ENCODE measurements at places on chromosomes 6 and 20.

GRCh38 chr6:83462524-83462923 is 31.7 kb upstream of the ME1 start:
- DNase-seq: no peak

GRCh38 chr6:511488-512137 is 120.1 kb downstream of the IRF4 start:
- DNase-seq: no peak

DNA sequence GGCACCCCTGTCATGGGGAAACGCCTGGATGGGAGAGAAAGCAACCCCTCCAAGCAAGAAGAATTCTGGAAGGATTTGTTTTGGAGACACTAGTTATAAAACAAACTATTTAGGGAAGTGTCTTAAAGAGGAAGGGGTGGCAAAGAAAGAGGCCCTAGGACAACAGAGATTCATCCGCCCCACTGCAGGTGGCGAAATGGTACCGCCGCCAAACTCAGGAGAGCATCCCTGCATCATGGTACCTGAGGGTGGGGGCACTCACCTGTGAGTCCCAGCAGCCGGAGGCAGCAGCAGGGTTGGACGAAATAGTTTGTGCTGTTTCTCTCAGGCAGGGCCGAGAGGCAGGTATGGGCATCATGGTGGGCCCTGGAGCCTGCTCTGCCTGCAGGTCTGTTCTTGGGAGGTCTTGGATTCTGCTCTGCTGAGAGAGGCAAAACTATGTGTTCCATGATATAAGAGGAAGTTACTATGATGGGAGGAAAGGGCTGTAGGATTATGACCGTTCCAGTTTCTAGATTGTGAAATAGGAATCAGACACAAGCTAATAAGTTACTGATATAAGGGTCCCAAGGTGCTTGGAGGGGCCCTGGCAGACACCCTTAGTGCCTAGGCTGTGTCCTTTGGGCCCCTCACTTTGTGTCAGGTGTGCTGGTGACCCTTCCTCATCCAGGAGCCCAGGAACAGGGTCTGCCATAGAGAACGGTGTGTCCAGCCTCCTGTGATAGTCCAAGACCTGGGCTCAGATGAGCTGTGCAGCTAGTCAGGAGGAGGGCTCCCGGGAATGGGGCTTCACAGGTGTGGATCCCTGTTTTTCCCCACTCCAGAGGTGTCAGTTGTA is 20.4 kb downstream of the SIRPD start:
- DNase-seq: no peak

DNA sequence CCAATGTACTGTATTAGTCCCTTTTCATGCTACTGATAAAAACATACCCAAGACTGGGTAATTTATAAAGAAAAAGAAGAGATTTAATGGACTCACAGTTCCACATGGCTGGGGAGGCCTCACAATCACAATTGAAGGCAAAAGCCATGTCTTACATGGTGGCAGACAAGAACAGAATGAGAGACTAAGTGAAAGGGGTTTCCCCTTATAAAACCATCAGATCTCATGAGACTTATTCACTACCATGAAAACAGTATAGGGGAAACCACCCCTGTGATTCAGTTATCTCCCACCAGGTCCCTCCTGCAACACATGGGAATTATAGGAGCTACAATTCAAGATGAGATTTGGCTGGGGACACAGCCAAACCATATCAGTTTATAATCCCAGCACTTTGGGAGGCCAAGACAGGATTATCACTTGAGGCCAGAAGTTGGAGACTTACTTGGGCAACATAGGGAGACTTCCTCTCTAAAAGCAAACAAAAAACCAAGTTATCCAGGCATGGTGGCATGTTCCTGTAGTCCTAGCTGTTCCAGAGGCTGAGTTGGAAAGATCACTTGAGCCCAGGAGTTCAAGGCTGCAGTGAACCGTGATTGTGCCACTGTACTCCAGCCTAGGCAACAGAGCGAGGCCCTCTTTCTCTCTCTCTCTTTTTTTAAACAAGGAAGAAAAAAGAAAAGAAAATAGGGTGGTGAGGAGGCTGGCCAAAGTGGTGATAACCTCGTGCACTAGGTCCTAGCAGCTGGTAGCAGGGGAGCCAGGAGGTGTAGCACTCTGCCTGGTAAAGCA is 22.9 kb upstream of the DDR1 start:
- DNase-seq: no peak

DNA sequence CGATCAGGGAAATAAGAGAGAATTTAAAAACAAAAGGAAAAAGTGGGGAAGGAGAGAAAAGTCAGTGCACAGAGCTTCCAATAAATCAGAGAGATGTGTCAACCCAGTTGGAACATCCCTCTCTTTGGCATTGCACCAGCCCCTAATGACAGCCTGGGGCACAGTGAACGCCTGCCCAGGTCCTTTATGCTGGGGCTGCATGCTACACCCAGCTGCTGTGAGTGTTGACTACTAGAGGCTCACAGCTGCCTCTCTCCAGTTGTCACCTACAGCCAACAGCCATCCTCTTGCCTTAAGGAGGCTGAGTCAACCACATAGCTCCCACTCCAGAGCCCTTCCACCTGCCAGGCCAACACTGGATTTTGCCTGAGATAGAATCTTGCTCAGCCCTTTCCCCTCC is 19.0 kb downstream of the OR2H2 start:
- DNase-seq: no peak

DNA sequence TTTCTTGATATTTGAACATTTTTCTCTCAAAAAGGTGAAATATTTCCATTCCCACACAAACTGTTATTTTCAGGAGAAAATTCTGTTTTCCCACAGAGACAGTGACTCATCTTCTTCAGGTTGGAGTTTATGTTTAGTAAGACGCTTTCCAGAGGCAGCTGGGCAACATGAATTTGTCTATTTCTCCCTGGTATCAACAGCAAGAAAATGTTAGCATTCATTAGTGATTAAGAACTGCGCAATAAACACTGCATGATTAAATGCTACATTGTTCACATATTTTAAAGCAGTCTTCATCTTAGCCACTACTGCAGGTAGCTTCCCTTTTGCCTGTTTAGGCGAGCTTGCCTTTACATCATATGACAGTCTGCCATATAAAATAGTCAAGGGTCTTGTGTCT is 295.7 kb downstream of the C6orf118 start:
- DNase-seq: no peak

GRCh38 chr20:52852714-52853113 is 119.4 kb upstream of the TSHZ2 start:
- no peak for DNase-seq

- no peak for DNase-seq
Observed at GRCh38 chr6:130978660-130979396, 84.2 kb downstream of the EPB41L2 start.

DNA sequence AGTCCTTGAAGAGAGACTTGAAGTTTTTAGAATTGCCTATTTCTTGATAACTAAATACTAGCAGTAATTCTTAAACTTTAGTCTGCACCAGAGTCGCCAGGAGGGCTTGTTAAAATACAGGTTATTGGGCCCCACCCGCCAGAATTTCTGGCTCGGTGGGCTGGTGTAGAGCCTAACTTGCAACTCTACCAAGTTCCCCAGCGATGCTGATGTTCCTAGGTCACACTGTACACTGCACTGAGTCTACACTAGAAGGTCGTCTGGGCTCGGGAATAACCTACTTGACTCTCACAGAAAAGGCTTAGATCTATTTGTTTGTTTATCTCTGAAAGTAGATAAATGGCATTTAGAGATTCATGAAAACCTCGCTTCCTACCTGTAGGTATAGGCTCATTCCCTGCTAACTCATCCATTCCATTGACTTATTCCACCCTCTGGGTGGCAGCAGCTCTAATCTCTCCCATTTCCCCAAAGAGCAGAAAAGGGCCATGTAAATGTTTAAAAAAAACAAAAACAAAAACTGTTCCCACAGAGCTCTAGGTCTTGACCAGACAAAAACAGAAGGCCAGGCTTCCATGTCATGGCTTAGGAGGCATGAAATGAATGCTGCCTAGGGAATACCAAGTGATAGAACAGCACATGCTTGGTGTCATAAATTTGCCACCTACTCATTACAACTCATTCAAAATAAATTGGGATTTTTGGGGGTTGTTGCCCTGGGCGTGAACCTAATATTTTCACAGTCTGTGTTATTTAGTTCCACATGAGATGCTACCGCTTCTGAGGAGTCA is 292.1 kb downstream of the ADGB start:
- no peak for DNase-seq

GRCh38 chr20:44938637-44939036 is 21.6 kb downstream of the TOMM34 start:
- DNase-seq: no peak

- peak; percentile 65 for DNase-seq
Observed at GRCh38 chr6:4776493-4777393, 539 bp downstream of the CDYL start.

GRCh38 chr20:56289652-56290051 is 41.1 kb downstream of the MC3R start:
- no peak for DNase-seq

DNA sequence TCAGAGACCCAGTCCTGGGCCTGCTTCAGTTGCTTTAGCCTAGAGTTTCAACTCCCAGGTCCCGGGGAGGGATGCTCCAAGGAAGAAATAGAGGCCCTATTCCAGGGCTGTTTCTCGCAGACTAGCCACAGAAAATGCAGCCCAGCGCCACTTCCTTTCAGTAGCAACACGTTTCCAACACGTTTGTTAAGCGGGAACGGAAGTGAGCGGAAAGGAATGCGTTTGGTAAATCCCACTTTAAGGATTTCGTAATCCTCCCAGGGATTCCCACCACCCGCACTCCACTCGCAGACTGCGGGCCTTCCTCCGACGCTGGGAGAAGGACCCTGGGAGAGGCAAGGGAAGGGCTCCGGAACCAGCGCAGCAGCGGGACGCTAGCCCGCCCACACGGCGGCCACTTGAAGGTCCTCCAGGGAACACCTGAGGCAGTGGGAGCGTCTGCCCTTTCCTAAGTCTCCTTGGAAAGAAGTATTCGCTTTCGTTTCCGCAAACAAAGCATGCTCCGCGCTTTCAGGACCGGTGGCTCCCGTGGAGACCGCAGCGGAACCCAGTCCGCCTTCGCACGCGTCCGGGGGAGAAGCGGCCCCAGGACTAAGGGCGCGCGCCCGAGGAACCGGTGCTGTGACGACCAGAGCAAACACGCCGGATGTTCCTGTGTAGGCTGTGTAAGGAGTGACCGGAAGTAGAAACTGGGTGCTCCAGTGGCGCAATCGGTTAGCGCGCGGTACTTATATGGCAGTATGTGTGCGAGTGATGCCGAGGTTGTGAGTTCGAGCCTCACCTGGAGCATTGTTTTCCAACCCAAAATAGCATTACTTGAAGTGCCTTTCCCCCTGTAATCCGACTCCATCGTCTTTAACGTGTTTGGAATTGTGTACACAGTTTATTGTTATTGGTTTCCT is 227.6 kb upstream of the PRSS16 start:
- peak; percentile 69 for DNase-seq

DNA sequence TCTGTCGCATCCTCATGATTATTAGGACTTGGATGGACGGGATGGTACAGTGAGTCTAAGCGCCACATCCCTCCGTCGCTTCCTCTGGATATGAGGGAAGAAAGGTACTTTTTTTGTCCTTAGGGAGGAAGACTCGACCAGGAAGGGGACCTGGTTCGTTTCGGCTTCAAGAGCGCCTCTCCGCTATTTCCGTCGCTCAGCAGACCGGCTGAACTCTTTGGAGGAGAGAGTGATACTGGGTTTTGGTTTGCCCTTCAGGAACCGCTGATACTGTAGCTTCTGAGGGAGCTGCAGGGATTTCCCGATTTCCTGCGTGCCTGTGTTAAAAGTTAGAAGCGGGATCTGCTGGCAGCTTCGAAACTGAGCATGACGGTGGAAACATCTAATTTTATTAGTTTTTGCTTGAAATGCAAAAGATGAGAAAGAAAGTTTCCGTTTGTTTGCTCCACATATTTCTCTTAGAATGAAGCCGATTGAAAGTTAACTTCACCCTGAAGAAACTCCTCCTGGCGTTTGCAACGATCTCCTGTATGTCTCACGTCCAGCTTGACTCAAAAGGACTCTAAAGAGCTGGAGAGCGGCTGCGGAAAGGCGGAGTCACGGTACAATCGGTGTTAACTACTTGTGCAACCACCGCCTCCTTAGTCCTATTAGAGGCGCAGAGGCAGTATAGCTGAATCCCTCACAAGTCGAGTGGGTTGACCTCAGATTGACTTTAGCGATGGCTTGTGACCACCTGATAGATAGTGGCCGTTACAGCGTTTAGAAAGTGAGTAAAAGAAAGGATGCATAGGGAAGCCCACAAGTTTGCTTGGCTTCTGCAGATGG is 129.4 kb downstream of the TRIM27 start:
- peak; percentile 64 for DNase-seq

DNA sequence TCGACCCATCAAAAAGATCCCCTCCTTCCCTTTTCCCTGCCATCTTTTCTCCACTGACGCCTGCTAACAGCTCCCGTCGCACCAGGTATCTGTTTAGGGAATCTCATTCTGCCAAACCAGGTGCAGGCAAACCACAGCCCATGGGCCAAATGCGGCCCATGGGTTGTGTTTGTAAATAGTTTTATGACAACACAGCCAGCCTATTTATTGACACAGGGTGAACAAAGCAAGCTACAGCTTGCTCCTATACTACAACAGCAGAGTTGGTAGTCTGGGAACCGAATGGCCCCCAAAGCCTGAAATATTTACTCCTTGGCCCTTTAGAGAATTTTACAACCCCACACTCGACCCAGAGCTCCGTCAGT is 16.4 kb downstream of the NFATC2 start:
- DNase-seq: no peak

- DNase-seq: no peak
Observed at GRCh38 chr20:6802227-6802626, 34.7 kb downstream of the BMP2 start.

DNA sequence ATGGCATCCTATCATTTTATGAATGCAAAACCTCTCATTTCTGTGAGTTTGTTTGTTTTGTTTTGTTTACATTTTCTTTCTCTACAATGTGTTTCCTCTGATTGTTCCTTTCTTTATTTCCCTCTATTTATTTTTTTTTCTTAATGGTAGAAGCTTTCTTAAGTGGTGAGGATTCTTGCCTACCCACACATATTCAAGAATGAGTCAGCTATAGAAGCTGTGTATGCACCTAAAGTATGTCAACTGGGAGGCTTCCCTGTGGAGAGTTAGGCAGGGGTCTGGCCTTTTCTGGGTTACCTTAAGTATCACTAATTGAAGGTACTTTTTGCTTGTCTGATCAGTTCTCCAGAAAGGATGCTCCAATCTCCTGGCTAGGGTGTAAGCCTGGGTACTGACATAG is 354.0 kb downstream of the ESR1 start:
- DNase-seq: no peak
